ENCODE measurements at places on chromosomes 16 and 17.

- DNase-seq: no peak
Measured at GRCh38 chr16:11635113-11635652, 33.1 kb upstream of the SNN start.

DNA sequence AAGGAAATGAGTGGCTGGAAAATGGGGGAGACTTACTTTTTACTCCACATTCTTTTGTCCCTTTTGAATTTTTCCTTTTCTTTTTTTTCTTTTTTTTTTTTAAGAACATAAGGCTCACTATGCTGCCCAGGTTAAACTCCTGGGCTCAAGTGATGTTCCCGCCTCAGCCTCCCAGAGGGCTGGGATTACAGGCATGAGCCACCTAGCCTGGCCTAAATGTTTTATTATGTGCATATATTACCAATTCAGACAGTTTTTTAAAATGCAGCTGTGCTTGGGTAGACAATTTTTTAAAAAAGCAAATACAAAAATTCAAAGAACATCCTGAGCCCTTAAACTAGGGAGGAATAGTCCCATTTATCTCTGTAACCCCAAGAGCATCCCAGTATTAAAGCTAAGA lies 28.3 kb downstream of the PSME3IP1 start:
- no peak for DNase-seq

GRCh38 chr17:74748529-74749278 lies at the start of gene NHERF1:
Gene NHERF1 (plus strand): TSS chr17:74748628. CDS start chr17:74748847, 219 bp downstream.
- peak; percentile 98 for DNase-seq

DNA sequence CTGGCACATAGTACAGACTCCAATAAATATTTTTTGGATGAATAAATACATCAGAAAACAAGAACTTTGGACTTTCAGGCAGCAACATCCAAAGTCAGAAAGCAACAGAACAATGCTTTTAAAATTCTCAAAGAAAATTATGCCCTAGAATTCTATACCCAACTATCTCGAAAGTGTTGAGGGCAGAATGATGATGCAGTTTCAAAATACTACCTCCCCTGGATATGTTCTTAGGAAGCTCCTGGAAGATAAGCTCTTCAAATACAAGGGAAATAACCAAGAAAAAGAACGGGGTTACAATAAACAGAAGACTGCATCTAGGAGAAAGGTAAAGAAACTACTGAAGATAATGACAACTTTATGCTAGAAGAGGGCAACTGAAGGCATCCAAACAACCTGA lies 11.0 kb downstream of the SIAH1 start:
- DNase-seq: no peak

DNA sequence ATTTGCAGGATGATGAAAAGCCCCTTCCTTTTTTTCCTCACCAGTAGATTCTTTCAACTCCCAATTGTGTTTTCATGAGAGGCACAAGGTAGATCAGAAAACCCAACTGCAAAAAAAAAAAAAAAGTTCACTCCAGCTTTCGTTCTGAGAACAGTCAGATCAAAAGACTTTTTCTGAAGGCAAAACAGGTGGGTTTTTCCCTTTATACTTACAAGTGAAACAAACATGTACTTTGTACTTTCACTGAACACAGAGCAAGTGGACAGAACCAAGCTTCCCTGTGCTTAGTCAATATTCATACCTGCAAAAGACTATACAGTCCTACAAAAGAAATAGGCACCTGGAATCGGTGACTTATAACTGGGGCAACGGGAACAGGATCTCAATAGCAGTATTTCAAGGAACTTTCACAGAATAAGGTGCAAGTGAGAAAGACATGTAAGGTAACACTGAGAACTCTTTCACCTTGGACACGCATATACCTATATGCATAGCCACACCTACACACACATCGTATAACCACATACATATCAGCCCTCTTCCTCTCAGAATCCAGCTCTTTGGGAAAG lies 54.1 kb downstream of the TOX3 start:
- DNase-seq: no peak

DNA sequence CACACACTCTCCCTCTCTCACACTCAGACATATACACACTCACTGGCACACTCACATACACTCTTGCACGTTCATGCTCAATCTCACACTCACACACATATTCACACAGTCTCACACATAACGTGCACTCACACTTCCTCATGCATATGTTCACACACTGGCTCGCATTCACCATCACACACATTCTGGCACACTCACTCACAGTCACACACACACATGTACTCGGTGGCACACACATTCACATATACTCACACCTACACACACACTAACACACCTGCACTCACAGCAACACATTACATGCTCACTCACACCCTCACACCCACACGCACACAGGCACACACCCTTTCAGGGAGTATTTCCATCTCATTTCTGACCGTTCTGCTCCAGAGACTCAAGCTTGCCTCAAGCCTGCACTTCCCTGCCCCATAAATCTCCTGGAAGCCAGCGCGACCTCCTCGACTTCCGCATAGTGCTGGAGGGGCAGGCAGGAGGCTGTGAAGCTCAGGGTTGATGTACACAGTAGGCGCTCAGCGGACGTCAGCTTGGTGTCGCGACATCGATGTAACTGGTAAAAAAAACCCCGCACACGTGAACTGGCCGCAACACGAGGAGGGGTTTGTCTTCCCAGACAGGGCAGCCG lies 66.7 kb upstream of the FOXF1 start:
- no peak for DNase-seq

DNA sequence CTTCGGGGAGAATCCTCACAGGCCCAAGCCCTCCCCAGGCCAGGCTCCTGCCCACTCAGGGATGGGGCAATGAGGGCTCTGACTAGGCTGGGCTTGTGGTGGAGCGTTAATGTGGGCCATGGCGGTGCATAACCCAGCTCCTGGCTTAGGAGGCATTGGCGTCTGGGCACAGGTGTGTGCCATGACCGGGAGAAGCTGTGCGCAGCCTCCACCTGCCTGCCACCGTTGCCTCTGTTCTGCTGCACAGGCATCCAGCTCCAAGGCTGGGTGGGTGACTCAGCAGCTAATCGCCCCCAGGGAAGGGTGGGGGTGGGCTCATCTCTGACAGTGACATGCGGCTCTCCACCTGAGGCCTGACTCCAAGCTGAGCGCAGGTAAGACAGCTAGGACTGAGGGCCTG lies 3.5 kb upstream of the ARHGAP27 start:
- DNase-seq: no peak

DNA sequence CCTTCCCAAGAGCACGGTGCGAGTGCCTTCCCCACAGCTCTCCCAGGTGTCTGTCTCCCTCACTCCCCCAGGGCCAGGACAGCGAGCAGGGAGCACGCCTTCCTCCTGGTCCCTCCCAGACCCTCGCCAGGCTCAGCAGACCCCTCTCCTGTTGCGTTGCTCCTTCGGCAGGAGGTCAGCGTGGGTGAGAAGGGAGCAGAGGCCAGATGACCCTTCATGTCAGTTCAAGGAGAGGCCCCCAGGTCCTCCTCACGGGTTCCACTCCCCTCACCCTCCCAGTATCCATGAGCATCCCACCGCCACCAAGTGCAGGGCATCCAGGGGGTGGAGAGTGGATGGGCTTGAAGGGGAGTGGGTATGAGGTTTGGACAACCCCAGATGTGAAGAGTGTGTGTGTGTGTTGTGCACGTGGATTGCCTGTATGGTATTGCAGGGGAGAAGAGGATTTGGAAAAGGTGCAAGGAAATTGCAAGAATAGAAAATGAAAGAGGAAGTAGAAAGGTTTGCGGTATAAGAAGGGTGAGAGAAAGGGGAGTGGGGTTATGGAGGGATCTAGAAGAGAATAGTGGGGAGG lies 17.7 kb downstream of the SGCA start:
- no peak for DNase-seq

DNA sequence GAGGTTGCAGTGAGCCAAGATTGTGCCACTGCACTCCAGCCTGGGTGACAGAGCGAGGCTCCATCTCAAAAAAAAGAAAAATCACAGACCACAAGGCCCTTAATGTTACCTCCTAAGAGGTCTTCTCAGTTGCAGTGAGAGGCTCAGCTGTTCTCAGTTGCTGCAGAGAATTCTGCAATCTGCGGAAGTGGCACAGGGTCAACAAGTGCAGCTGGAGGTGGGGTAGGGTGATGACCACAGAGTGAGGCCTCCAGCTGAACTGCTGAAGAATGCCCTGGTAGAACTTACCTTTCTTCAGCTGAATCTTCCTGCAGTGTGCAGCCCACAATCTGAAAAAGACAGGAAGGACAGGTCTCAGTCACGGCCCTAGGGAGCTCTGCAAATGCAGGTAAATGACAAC lies 26.3 kb downstream of the CNTNAP1 start:
- DNase-seq: no peak

- no peak for DNase-seq
Measured at GRCh38 chr17:41552455-41552854, 19.4 kb downstream of the KRT9 start.

- DNase-seq: no peak
Measured at GRCh38 chr17:12328204-12328603, 307.5 kb downstream of the MAP2K4 start.

GRCh38 chr17:11561702-11562101 lies 36.6 kb upstream of the DNAH9 start:
- no peak for DNase-seq

- no peak for DNase-seq
Measured at GRCh38 chr16:49757559-49758069, 98.3 kb downstream of the ZNF423 start.
